ENCODE measurements at places on chromosomes 2 and 18. TPM values are rescaled to one million over a fixed set of nuclear protein-coding genes. Genes with fewer than 3 reads are reported as not detected.

Gene HOXD9
- polyA plus RNA-seq: 1.9 TPM

Gene UBXN4
- polyA plus RNA-seq: 31.3 TPM

Gene CTAGE1
- not detected for polyA plus RNA-seq

Gene DSG2
- not detected for polyA plus RNA-seq

Gene KCNG3
- not detected for polyA plus RNA-seq

Gene TUBA3E
- not detected for polyA plus RNA-seq

Gene PRKAG3
- not detected for polyA plus RNA-seq

DNA sequence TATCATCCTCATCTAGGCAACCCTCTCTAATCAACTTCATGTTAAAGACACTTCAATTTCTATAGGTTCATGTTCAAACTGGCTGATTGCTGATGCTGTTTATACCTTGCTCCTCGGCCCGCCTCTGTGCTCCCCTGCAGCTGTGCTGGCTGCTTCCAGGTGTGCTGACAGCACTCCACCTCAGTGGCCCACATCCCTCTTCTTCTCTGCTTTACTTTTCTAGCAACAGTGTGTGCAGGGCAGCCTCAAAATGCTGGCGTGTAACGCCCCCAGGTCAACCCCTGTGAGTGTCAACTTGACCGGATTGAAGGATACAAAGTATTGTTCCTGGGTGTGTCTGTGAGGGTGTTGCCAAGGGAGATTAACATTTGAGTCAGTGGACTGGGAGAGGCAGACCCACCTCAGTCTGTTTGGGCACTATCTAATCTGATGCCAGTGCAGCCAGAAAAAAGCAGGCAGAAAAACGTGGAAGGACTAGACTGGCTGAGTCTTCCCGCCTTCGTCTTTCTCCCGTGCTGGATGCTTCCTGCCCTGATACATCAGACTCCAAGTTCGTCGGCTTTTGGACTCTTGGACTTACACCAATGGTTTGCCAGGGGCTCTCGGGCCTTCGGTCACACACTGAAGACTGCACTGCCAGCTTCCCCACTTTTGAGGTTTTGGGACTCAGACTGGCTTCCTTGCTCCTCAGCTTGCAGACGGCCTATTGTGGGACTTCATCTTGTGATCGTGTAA lies 94.7 kb downstream of the COL6A3 start:
- DNase-seq: no peak

GRCh38 chr18:63318889-63319382 lies 633 bp downstream of the BCL2 start:
- DNase-seq: peak; percentile 31

- DNase-seq: no peak
These were observed 4.7 kb upstream of the CAPN10 start for GRCh38 chr2:240581811-240582210.

- no peak for DNase-seq
These were observed 148.0 kb downstream of the TPO start for GRCh38 chr2:1561259-1561658.

DNA sequence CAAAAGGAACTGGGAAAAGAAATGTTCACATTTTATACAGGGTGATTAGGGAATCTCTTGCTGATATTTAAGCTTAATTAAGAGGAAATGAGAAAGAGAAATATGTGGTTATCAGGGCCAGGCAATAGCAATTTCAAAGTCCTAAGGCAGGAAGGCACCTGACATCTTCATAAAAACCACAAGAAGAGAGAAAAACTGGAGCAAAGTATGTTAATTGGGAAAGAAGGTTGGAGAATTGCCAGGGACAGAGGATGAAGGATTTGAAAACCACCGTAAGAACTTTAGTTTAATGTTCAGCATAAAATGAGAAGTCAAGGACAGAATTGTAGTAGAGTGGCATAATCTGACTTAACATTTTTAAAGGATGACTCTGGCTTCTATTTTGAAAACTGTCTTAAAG lies 691.8 kb upstream of the NRXN1 start:
- DNase-seq: no peak

DNA sequence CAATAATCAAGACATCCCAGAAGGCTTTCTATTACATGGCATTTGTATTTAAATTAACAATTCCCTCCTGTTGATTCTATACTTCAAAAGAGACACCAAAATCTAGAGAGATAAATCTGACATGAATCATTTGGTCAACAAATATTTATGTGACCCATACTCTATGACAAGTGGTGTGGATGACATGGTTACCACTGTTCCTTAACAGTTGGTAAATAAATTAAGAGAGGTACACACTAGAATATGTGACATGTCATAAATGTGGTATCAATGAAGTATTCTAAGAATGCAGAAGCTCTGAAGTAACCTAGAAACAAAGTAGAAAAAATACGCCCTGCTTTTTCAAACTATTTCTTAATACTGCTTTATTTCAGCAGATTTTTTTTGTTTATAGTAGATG lies 255.4 kb downstream of the EXOC6B start:
- DNase-seq: no peak

DNA sequence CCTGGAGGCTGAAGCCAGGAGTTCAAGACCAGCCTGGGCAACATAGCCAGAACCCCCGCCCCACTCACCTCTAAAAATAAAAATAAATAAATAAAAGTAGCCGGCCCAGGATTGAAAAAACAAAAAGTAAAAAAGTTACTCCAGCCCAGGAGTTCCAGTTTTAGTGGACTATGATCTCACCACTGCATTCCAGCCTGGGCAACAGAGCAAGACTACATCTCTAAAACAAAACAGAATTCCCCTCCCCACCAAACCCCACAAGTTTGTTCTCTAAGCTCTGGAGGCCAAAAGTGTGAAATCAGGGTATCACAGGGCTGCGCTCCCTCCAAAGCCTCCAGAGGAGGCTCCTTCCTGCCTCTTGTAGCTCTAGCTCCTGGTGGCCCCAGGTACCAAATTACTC lies 1.7 kb downstream of the D2HGDH start:
- DNase-seq: no peak

GRCh38 chr18:10526561-10526949 lies 728 bp downstream of the NAPG start:
- no peak for DNase-seq
